ENCODE measurements at places on chromosomes 1 and 21.

GRCh38 chr1:154749078-154749760, 120.9 kb downstream of the KCNN3 start:
- DNase-seq: no peak

- no peak for DNase-seq
Observed at GRCh38 chr21:15149600-15150224, 84.9 kb upstream of the NRIP1 start.

DNA sequence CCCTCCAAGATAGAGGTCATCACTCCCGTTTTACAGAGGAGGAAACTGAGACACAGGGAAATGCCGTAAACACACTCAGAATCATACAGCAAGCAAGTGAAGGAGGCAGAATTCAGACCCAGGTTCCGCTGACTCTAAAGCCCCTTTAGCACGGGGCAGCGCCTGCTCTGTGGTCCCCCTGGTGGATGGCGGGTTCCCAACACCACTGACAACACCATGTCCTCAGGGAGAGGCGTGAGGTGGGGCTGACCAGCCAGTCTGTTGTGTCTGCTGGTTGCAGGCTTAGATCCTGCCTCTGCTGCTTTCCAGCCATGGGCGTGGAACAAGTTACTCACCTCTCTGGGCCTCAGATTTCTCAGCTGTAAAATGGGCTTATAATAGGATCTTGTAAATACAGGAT, 617.3 kb downstream of the MATN1 start:
- peak; percentile 30 for DNase-seq

GRCh38 chr1:228465571-228466146, 21.5 kb upstream of the RNF187 start:
- no peak for DNase-seq

- no peak for DNase-seq
Observed at GRCh38 chr21:18801468-18801867, 397.9 kb upstream of the TMPRSS15 start.

DNA sequence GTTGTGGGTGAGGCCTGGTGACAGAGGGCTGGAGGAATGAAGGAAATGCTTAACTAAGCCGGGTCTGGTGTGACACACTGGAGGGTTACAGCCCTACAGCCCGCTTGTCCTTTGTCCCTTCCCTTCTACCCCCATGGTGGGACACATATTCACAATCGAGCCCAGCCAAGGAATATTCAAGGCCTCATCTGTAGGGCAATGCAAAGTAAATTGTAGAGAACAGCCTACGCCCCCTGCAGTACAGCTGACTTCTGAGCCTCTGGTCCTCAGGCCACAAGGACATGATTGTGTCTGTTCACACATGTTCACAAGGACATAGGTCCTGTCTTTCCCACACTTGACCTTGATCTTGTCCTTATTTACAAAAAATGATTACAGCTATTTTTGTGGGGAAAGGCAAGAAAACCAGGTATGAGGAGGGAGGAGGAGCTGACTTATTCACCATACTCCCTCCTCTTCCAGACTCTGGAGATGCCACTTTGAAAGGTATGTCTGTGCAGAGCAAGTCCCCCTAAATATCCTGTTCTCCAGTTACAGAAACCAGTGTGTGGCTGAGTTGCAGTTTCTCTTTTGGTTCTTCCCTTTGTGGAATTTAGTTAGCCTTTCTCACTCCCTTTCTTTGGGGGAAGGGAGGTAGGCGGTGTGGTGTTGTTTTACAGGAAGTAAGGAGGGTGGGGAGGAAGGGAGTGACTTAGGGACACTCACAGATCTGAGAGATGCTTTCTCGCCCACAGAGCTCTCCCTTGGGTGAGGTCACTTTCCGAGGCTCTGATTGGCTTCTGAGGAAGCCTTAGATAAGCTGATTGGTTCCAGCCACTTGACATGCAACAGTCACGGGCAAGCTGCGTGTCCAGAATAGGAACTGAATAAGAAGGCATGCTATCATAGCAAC, 14.6 kb downstream of the POLR3GL start:
- DNase-seq: peak; percentile 100

- no peak for DNase-seq
Observed at GRCh38 chr1:36922071-36922470, 112.2 kb downstream of the GRIK3 start.

DNA sequence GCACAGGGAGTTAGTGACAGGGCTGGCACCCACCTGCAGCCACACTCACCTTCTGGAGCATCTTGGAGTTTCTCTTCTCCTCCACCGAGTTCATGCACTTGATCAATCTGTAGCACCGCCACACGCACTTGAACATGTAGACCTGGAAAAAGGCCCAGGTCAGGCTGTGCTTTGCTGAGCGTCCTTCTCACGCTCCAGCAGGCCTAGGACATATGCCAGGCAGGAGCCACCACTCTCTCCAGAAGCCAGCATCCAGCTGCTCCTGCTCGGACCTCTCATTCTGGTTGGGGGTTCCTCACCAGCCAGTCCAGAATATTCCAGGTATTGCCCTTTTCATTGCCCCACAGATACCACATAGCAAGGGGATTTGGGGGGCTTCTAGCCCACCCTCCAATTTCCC, 11.7 kb upstream of the MATN1 start:
- no peak for DNase-seq

GRCh38 chr1:16402742-16403141, 34.5 kb downstream of the SPATA21 start:
- no peak for DNase-seq

DNA sequence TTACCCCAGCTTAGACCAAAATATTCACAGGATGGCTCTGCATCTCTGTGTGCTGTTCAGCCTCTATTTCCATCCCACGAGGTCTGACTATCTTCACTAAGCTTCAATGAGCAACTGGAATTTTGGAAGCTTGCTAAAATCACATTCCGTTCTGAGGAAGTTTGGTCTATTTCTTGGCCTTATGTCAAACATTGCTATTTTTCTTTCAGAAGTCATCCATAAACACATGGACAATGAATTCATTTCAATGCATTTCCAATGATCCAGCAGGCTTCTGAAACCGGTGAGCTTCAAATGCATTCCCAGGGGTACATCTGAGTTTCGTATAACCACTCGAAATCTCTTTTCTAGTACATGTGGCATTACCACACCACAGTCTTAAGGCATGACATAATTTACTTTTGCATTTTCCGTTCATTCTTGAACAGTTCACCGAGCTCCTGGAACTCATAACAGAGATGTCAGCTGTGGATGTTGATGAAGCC, 294.1 kb upstream of the KAZN start:
- peak; percentile 89 for DNase-seq

DNA sequence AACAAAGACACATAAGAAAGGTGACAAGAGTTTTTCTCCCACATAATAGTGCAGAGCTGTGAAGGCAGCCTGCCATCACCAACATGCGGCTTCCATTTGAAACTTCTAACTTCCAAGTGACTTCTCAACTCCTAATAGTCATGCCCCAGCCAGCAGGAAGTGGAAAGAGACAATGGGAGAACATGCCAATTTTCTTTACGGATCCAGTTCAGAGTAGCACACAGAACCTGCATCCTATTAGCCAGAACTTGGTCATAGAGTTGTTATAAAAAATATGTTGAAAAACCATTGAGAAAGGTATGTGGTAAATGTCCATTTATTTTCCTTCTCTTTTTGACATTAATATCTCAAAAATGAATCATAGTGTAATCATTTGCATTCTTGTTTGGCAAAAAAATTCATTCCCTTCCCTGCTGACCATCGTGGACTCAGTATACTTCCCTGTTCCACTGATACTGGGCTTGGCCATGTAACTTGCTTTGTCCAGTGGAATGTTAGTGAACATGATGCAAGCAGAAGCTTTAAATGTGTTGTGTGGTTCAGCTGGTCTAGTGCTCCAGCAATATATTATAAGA, 197.4 kb downstream of the SEC16B start:
- DNase-seq: peak; percentile 5

- DNase-seq: no peak
Observed at GRCh38 chr1:192802406-192802805, 6.4 kb upstream of the RGS2 start.

DNA sequence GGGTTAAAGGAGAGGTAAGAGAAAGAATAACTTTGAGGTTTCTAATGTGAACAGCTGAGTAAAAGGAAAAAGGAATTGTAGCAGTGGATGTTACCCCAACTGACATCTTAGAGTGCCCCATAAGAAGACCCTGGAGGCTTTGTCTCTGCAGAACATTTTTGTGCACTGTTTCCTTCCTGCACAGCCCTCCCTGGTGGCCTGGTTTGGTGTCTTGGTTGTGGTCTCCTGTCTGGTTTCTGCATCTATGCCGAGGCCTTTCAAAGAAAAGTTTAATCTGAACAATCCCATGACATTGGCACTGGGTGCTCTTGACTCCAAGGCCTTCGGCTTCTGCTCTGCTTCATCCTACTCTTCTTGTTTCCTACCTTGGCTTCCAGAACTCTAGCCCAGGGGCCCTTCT, 57.8 kb downstream of the RHOU start:
- no peak for DNase-seq

- no peak for DNase-seq
Observed at GRCh38 chr21:39480271-39480670, 28.5 kb downstream of the SH3BGR start.

DNA sequence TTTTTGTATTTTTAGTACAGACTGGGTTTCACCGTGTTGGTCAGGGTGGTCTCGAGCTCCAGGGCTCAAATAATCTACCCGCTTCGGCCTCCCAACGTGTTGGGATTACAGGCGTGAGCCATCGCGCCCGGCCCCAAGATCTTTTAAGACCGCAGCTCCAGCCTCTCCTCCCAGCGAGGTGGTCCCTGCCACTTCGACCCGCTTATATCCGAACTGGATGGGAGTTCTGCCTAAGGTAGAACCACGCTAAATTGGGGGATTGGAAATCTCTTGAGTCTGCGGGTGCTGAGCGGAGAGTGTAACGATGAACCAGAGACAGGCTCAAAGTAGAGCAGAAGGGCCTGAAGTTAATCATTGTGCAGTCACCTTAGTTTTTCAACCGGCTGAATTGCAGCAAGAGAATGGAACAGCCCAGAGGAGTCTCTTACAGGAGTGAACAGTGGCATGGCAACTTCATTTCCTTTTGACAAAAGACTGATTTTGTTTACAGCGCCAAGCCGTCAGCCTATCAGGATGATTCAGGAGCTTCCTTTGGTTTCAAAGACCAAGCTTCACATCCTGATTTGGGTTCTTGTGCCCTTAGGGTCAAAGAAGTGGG, 726 bp upstream of the CYB5R1 start:
- no peak for DNase-seq

GRCh38 chr1:91624331-91624730, 123.7 kb downstream of the CDC7 start:
- DNase-seq: no peak

DNA sequence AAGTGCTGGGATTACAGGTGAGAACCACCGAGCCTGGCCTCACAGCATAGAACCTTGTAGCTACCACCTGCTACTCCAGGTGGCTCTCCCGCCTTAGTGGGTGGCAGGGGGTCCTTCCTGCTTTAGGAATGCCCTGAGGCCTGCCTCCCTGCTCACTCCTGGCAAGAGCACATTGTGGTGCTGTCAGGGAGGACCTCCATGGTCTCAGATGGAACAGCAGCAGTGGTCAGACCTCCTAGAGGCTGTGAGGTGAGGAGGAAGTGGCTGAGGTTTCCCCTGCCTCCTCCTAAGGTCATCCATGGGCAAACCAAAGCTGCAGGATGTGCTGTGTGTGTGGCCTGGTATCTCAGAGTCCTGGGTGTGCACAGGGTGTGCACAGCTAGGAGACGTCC, 6.7 kb downstream of the SOX13 start:
- no peak for DNase-seq

- no peak for DNase-seq
Observed at GRCh38 chr1:159469921-159470533, 30.5 kb downstream of the OR10J1 start.

GRCh38 chr1:59333626-59334277, 36.9 kb downstream of the FGGY start:
- no peak for DNase-seq

DNA sequence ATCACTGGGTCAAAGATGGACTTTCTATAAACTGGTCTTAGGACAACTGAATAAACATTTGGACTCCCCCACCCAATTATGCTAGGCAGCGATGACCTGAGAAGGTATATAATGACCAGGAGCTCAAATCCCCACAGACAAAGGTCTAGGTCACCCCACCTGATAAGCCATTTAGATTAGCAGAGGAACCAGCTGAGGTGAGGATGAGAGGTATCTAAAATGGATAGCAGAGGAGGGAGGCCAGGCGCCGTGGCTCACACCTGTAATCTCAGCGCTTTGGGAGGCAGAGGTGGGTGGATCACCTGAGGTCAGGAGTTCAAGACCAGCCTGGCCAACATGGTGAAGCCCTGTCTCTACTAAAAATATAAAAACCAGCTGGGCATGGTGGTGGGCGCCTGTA, 33.7 kb downstream of the PABPC4 start:
- no peak for DNase-seq

GRCh38 chr1:7468248-7468647, 302.8 kb upstream of the VAMP3 start:
- peak; percentile 9 for DNase-seq

DNA sequence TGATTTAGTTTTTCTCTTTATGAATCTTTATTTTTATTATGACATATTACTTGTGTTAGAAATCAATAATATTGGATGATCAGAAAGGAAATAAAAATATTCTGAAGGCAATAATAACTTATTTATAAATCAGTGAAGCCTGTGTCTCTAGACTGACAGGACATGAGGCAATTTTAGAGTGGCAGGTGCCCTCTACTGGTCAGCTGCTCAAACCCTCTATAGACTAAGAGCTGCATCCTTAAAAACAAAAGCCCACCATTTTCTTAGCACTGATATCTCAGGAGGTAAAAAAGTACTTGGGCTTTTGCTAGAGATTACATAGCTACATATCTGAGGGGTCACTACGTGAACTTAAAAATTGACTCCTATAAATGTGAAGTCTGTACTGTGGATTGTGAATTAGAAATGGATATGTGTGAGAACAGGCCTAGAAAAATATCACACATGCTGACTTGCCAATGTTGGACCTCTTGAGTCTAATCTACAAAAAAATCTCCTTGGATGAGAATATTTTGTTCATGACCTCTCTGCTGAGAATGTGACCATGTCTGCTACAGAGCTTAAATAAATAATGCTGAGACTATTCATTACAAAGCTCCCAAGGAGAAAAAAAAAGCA, 597.9 kb upstream of the ADAMTS5 start:
- DNase-seq: peak; percentile 66

- DNase-seq: no peak
Observed at GRCh38 chr1:44714532-44714931, 16.4 kb downstream of the RNU5D-1 start.

- DNase-seq: no peak
Observed at GRCh38 chr1:50517488-50517887, 94.2 kb upstream of the DMRTA2 start.

- DNase-seq: peak; percentile 51
Observed at GRCh38 chr1:87684713-87685205, 356.1 kb downstream of the LMO4 start.

- DNase-seq: no peak
Observed at GRCh38 chr1:185486346-185486745, 169.3 kb upstream of the IVNS1ABP start.

All from fibroblast of skin of right quadriceps (primary cell).